ENCODE measurements at places on chromosomes 7 and 10. TPM values are rescaled to one million over a fixed set of nuclear protein-coding genes. Genes with fewer than 3 reads are reported as not detected.

The GNAT3 gene
- total RNA-seq: not detected

The CUL2 gene
- 19.8 TPM for total RNA-seq

The TUBAL3 gene
- total RNA-seq: not detected

The SLC13A1 gene
- not detected for total RNA-seq

The DPYSL4 gene
- 28.4 TPM for total RNA-seq

The LRRC18 gene
- not detected for total RNA-seq

The GPR22 gene
- total RNA-seq: not detected

The NPTX2 gene
- 130 TPM for total RNA-seq

The OLAH gene
- not detected for total RNA-seq

The SH3PXD2A gene
- 26.0 TPM for total RNA-seq

The CCDC172 gene
- total RNA-seq: not detected

The ZCWPW1 gene
- total RNA-seq: 2.1 TPM

The HTR7 gene
- 0.59 TPM for total RNA-seq

The GSTO2 gene
- total RNA-seq: 0.25 TPM

The NUTM2D gene
- total RNA-seq: 6.0 TPM

The STEAP1B gene
- total RNA-seq: 1.1 TPM

The MYOZ1 gene
- total RNA-seq: 0.12 TPM

The OPN4 gene
- total RNA-seq: not detected

The KAZALD1 gene
- total RNA-seq: 23.5 TPM

The KDM7A gene
- total RNA-seq: 3.6 TPM

The GALNT11 gene
- 38.6 TPM for total RNA-seq

The BLOC1S2 gene
- 33.1 TPM for total RNA-seq

The TDRD1 gene
- 1.7 TPM for total RNA-seq

The SHH gene
- total RNA-seq: not detected

The PODXL gene
- 3.7 TPM for total RNA-seq

The ZPBP gene
- total RNA-seq: not detected

The SND1 gene
- total RNA-seq: 242 TPM

The PRSS58 gene
- not detected for total RNA-seq

The ZMIZ1 gene
- 44.5 TPM for total RNA-seq

The EPHA1 gene
- not detected for total RNA-seq

The IFIT1 gene
- 8.5 TPM for total RNA-seq

The RPEL1 gene
- not detected for total RNA-seq

The CREB5 gene
- 1.7 TPM for total RNA-seq
